Mucosa of descending colon (tissue), 3 donors: ENCODE measurements at places on chromosomes 4 and X.

- no peak for DNase-seq
These were observed 197.0 kb upstream of the DCAF8L1 start for GRCh38 chrX:28178206-28178605.

DNA sequence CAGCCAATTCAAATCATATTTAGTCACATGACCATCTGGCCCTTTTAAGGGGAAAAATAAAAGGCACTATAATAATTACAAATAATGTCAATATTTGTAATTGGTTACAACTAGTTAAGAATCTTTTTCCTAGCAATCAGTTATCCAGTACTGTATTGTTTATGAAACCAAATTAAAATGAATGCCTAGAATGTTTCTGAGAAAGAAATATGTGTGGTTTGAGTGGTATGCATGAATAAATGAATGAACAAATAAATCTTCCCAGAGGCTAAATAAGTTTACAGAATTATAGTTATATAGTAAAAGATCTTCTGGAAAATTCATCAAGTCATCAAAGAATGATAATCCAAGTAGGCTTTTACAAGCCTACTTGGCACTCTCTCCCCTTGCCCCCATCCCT, 55.8 kb upstream of the F8A3 start:
- no peak for DNase-seq

DNA sequence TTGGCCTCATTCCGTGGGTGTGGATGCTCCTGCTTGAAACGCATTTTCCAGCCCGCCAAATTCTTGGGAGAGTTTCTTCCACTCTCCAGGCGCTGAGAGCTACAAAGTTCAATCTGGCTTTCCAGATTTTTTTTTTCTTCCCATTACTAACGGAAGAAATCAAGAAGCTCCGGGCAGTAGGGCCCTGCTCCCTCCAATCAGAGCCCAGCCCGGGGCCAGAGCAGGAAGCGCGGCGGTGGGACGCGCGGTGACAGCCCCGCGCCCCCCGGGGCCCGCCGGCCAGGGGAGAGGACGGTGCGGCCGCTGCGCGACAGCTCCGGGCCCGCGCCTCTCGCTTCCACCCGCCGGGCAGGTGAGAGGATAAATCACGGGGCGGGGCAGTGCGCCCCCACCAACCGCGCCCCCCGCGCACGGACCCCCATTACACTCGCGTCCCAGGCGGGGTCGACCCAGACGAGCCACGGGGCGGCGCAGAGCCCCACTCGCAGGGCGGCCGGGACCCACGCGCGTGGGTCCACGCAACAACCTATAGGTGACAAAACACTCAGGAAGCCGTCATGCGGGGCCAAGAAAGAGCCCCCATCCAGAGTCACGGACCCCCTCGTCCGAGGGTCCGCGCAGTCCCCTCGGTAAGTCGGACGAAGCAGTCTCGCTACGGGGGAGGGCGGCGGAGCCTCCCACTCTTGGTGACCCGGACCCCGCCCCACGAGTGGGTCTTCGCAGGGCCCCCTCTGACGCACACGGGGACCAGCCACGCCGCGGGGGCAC, 868 bp downstream of the AFAP1 start:
- peak; percentile 64 for DNase-seq

- no peak for DNase-seq
These were observed 66.0 kb upstream of the C4orf54 start for GRCh38 chr4:99723612-99724011.

DNA sequence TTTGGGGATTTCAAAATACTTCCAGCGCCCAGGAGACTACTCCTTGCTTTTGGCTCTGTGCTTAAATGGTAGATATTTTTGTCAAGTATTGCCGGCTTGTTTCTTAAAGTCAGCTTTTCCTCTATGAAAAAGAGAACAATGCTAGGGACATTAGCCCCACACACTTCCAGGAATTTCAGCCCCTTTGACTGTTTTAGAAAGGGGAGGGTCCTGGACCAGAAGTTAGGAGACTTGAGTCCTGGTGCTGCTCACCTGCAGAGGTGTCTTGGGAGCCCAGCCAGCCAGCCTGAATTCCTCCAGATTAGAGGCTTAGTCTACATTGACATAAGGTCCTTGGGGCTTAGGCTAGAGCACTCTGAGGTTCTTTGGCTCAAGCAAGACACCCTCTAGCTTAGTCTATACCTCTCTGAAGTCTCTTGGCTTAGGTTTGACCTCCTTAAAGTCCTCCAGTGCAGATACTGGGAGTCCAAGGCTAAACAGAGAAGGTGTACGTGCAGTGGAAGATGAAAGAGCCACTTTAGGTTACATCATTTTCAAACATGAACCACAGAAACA, 1.6 kb upstream of the SETD7 start:
- DNase-seq = peak; percentile 16

- DNase-seq = no peak
These were observed 37.6 kb downstream of the IDS start for GRCh38 chrX:149467461-149467860.

GRCh38 chrX:74451450-74452198, 30.3 kb downstream of the SLC16A2 start:
- DNase-seq = no peak

GRCh38 chrX:285076-285677, 4.0 kb downstream of the PLCXD1 start:
- DNase-seq = peak; percentile 7

DNA sequence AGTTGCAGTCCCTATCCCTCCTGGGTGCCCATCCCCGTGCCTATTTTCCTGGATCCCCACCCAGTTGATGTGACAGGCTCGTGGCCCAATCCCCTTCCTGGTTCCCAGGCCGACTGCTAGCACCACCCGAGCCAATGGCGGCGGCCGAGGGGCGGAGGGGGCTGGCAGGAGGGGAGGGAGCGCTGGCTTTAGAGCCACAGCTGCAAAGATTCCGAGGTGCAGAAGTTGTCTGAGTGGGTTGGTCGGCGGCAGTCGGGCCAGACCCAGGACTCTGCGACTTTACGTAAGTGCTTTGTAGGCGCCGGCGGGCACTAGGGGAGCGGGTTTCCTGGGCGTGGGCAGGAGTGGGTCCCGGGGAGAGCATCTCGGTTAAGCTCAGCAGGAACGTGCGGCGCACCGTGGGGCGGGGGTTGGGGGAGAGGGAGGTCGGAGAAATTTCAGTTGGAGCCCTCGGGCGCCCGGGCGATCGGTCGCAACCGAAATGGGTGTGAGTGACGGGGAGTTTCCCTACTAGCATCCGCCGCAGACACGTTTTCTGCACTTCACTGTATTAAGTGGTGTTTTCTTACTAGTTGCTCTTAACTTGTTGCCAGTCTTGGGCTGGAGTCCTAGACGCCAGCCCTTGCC, at the start of gene PLS3:
Gene PLS3, plus strand, starts transcription at position 197 of the 627 bp plus-strand sequence. CDS start 49,077 bp downstream, outside the sequence.
- DNase-seq = peak; percentile 79

DNA sequence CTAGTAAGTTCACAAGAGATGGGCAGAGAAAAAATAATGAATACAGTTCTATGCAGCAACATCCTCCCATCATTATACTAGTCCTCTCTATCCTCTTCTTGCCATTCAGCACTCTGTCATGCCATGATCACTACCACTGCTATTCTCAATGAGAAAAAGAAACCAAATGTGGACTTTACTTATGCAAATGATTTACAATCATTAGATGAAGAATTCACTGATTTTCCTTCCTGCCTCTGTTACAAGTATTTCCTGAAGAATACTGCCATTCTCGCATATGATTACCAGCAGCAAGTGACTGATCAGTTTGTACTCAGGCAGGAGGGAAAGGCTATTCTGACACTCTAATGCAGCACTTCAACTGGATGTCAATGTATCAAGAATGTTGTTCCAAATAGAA, 50.3 kb downstream of the WDFY3 start:
- no peak for DNase-seq

DNA sequence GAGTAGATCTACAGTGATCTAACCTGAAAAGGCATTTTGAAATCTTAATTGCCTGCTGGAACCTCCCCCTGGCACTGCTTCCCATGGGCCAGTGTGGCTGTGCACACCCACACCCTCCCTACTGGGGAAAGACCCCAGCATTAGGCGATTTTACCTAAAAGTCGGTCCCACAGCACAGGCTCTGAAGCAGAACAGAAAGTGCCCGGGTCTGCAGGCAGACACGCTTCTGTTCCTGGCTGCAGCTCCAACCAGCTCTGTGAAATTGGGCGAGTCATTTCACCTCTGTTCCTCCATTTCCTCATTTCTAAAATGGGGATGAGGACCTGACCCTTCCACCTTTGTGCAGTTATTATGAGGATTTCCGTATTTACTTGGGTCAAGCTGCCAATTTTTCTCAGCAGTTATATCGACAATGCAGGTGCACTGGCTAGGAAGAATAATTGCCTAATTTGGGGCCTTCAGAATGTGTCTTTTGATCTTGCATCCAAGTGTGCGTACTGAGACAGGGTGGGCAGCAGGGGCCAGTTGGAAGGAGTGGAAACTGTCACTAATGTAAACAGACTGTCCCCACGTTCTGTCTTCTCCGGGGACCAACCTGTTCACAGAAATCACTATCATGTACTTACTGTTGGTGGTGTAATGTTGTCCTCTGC, 7.1 kb downstream of the KLF3 start:
- DNase-seq = peak; percentile 59

- DNase-seq = no peak
These were observed 38.1 kb downstream of the LAMTOR3 start for GRCh38 chr4:99856166-99856565.

- no peak for DNase-seq
These were observed 57.0 kb downstream of the ATP11C start for GRCh38 chrX:139875841-139876240.
